Activated CD4-positive, alpha-beta T cell treated with anti-CD3 and anti-CD28 coated beads, Interleukin-2, amount 50 U/mL, for 48 hours (primary cell): ENCODE measurements at places on chromosomes 1 and 21.
A peak's percentile ranks its signal among the peaks of the same experiment; 100 is the strongest.

DNA sequence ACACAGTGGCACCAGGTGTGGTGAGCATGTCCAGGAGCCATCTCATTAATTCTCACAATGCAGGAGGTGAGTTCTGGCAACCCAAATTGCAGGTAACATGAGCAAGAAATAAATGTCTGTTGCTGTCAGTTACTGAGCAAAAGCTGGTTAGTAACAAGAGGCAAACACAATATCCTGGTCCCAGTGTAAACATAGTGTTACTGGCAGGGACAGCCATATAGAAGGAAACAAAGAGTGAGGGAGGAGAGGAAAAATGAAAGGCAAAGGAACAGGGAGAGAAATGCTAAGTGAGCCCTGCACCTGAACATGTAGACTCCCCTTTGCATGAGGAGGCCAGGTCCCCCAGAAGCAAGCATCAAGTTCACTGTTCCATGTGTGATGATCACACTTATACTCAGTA, 203.6 kb downstream of the TRABD2B start:
- no peak for DNase-seq

DNA sequence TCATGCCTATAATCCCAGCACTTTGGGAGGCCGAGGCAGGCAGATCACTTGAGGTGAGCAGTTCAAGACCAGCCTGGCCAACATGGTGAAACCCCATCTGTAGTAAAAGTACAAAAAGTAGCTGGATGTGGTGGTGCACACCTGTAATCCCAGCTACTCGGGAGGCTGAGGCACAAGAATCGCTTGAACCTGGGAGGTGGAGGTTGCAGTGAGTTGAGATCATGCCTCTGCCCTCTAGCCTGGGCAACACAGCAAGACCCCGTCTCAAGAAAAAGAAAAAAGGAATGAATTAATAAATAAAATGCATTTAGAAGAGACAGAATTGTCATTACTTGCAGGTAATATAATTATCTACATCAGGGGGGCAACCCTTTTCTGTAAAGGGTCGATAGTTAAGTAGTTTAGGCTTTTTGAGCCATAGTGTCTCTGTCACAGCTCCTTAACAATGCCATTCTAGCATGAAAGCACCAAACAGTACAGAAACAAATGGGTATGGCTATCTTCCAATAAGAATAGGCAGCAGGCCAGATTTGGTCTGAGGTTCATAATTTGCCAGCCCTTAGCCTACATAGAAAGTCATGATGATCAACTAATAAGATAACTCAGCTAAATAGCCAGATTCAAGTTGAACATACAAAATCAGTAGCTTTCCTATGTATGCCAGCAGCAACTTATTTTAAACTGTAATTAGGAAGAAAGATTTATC, 56.8 kb downstream of the RPRD2 start:
- DNase-seq, result no peak

DNA sequence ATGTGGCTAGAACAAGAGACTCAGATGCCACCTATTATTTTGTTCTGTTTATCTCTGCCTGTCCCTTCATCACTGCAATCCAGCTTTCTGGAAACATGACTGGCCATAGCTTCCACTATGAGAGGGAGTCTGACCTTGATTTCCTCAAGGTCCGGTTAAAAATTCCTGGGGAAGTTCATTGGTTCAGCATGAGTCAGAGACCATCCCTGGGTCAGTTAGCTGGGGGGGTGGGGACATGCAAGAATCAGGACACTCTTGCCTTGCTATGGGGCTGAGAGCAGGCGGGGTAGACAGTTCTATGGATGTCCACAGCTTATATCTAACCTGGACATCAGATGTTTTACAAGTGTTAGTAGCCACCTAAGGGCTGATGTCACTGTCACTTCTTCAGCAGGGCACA, 81.1 kb downstream of the TENT5C start:
- DNase-seq, result no peak

DNA sequence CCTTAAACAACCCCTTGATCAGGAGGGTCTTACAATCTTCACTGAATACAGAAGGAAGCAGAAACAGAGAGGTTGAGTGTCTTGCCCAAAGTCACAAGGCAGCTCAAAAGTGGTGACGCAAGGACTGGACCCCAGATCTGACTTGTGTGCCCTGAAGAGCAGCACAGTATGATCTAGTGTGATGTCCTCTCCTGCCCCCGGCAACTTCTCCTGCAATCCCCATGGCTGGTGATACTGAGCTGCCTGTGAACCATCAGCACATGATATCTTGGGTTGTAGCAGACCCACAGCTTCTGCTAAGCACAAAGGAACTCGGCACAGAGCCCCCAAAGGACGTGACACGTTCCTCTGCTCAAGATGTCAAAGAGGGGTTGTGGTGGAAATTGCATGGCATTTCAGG, 51.2 kb upstream of the EDN2 start:
- no peak for DNase-seq

DNA sequence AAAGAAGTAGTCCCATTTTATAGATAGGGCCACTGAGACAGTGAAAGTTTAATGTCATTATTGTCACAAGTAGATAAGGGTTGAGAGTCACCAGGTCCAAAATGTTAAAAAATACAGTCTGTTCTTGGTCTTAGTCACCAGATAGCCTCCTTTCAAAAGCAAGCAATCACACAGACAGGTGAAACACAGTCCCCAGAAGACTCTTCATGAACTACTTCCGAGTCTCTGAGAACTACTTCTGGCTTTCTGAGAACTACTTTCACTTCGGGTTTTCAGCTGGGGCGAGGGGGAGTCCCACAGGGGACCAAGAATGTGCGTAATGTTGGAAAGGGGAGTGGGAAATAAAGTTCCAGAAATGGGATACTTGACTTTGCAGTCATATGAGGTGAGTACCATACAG, 143.2 kb downstream of the HHIPL2 start:
- no peak for DNase-seq

GRCh38 chr1:19287436-19288185, 959 bp downstream of the AKR7A3 start:
- DNase-seq, result no peak

- DNase-seq, result no peak
These were observed 4.8 kb downstream of the RCAN3 start for GRCh38 chr1:24507405-24507804.

- peak; percentile 51 for DNase-seq
These were observed 14.2 kb upstream of the SLC44A3 start for GRCh38 chr1:94805912-94806311.

DNA sequence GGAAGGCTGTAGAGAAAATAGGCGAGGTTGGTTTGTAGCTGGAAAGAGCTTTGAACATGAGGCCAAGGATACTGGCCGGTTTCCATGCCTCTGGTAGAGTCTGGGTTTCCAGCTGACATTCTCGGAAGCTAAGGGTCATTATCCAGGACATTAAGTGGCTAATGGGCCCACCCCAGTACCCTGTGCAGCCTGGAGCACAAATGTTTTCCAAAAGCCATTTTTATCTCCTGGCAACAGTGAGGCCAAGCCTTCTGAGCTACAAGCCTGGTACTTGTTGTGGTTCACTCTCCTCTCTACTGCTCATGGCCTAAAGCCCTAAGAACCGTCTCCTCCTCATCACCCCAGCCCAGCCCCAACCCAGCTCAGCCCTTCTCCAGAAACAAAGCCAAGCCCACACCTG, 122.9 kb downstream of the DMRTA2 start:
- DNase-seq, result no peak

- peak; percentile 62 for DNase-seq
These were observed 5.0 kb downstream of the JMJD4 start for GRCh38 chr1:227729881-227730629.

GRCh38 chr21:44903050-44903685, 17.5 kb downstream of the ITGB2 start:
- DNase-seq, result no peak

- DNase-seq, result no peak
These were observed 741.0 kb upstream of the NCAM2 start for GRCh38 chr21:20257052-20257740.

- no peak for DNase-seq
These were observed 37.6 kb downstream of the UMODL1 start for GRCh38 chr21:42108554-42109340.

DNA sequence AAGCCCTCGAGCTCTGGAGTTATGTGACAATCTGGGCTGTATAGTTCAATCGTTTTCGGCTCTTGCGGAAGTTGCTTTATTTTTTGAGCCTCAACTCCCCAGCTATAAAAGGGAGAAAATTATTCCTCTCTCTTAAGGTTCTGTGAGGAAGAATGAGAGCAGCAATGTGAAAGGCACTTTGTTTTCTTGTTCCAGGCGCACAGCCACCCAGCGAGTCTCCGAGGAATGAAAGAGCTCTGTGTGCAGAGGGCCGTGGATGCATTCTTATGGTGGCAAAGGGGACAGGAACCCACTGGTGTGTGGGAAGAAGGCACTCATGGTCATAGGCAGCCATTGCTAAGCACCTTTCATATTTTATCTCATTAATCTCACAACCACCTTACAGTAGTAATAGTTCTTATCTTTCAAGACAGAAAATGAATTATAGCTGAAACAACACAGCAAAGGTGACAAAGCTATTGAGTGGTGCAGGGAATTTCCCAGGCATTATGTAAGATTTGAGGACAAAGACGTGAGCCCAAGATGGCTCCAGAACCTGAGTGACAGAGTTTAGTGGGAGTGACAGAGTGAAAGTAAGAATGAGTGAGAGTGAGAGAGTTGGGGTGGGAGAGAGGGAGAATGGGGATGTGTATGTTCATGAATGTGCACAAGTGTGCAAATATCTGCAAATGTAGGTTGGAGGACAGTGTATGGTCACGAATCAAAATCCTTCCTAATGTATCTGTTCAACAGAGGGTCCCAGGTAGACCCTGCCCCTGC, 9.4 kb downstream of the CYP2J2 start:
- DNase-seq, result no peak

- DNase-seq, result no peak
These were observed 43.6 kb upstream of the IFFO2 start for GRCh38 chr1:19000065-19000464.

- DNase-seq, result no peak
These were observed 58.9 kb downstream of the OLFML3 start for GRCh38 chr1:114037962-114038816.
